ACHN (cell line): ENCODE measurements at places on chromosomes 2 and 18.

DNA sequence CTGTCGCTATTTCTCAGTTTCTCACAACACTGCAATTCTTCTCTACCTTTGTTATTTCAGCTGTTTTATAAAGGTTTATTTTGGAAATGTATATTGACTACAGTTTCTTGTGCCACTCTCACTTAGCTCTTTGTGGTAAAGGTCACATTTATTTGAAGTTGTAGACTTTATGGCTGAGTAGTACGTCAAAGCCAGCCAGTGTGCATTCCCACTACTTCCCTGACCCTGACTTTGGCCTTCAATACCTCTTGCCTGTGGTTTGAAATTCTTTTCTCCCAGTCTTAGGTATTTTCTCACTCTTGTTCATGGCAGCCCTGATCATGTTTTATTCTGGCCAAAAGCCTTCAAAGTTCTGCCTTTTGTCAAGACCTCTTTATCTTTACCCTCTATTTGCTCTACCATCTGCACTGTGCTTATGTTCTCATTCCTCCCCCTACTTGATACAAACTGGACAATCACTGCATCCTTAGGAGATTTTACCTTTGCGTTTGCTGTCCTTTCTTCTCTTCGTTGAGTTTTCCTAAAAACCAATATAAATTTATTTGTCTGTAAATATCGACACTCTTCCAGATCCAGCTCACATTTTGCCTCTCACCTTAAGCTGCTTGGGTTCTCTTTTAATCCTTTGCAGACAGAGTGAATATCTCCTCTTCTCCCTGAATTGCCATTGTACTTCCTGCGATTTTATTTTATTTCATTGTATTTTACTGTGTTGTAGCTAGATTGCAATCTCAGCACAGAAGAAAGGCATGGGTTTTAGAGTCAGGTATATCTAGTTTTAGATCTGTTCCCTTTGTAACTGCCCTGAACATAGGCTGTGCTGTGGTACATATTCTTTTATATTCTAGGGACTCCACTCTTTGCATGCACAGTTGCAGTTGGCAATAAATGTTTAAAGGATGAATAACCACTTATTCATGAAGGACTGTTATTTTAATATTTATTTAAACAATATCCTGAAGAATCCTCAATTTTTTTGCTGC lies 31.2 kb downstream of the GULP1 start:
- no peak for DNase-seq

- DNase-seq: peak; percentile 88
Measured at GRCh38 chr2:235766278-235766677, 272.4 kb downstream of the AGAP1 start.

DNA sequence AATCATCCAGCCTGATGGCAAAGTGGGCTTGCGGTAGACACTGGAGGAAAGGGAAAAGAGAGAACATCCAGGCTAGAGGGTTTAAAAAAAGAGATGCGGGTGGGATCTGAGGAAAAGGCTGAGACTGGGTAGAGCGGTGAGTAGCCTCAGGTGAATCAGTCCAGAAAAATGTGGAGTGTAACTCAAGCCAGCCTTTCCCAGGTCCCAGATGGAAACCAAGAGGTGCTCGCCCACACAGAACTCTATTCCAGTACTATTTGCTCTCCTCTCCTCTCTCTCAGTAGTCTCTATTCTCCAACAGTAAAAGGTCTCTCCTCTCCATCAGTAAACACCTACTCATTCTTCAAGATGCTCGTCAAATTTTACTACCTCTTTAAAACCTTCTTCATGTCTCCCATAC lies 38.3 kb upstream of the NRP2 start:
- no peak for DNase-seq

DNA sequence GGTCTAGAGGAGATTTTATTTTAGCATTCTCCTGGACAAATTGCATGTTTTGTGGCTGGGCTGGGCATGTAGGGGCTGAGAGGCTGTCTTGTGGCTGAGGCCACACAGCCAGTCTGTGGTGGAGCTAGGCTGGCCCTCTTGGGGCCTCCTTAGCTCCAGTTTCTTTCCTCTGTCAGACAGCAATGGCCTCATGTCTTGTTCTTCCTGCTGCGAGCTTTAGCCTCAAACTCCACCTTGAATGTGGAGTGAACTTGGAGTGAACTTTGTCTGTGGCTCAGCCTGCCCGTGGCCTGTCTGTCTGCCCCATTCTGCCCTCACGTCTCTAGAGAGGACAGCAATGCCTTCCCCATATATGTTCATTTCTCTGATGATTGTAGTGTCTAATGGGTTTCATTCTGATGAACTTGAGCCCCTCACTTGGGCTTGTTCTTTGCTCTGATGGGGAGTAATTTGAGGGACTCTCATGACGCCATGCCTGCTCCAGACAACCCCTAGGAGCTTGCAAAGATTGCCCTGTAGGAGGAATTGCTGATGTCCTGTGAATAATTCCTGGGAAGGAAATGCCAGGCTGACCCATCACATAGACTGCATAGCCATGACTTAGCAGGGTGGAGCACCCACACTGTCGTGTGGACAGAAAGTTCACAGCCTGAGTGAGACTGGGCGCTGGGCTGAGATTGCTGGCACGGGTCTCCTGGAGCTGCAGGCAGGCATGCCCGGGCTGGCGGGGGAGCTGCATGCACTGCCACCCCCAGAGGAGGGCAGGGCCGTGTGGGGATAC lies 42.6 kb downstream of the ASAP2 start:
- peak; percentile 26 for DNase-seq

DNA sequence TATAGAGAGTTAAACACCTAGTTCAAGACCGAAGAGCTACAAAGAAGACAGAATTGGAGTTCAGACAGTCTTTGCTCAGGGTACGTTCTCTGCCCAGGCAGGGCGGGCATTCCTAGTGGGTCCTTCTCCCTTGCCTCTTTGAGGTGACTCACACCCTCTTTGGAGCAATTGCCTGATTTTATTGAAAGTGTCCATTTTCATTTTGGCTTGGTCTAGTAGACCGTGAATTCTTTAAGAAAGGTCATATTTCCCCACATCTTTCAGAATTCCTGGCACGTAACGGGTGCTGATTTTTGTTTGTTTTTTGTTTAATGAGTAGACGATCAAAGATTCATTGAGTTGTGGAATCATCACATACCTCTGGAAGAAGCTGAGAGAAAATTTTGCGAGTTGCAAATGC lies 871.5 kb downstream of the RNF144A start:
- DNase-seq: no peak

DNA sequence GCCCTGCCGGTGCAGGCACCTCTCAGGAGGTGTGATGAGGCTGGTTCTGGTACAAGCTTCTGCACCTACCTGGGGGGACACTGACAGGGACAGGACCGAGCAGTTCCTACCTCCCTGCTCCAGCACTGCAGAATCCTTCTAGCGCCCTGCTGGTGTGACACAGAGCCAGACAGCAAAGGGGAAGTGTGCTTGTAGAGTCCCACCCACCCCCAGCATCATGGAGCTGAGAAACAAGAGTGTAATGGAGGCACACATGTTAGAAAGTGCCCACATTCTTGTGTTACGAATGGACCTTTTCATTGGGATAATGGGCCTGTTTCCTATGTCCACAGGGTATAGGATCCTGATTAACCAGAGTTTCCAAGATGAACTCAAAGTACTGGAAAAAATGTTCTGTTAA lies 38.3 kb downstream of the OXER1 start:
- DNase-seq: no peak

DNA sequence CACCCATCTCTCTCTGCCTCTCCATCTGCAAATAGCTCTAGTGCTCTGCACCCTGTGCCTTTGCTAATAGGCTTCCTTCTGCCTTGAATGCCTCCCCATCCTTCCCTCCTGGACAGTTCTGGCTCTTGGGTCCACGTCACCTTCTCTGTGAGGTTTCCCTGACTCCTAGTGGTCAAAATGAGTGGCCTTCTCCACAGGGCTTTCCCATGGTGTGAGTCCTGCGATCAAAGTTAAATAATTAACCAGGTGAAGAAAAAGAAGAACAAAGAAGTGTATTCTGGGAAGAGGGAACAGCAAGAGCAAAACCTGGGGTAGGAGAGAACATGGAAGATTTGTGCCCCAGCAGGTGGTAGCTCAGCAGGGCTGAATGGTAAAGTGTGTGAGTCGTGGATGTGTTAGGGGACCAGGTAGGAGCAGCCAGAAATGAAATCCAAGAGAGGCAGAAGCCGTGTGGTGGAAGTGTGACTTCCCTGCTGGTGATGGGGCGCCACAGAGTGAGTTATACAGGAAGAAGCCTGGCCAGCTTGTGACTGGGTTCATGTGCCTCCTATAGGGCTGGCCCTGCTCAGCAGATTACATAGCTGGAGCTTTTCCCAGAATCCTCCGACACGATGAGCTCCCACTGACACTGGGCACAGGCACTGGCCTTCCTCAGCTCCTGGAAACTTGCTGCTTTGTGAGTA lies 93.8 kb upstream of the LDAH start:
- DNase-seq: peak; percentile 75

GRCh38 chr2:66724241-66724640 lies 289.3 kb downstream of the MEIS1 start:
- DNase-seq: no peak

GRCh38 chr2:18077231-18077630 lies 198.8 kb downstream of the KCNS3 start:
- DNase-seq: no peak

- DNase-seq: no peak
Measured at GRCh38 chr2:45382744-45383143, 228.3 kb downstream of the SRBD1 start.

DNA sequence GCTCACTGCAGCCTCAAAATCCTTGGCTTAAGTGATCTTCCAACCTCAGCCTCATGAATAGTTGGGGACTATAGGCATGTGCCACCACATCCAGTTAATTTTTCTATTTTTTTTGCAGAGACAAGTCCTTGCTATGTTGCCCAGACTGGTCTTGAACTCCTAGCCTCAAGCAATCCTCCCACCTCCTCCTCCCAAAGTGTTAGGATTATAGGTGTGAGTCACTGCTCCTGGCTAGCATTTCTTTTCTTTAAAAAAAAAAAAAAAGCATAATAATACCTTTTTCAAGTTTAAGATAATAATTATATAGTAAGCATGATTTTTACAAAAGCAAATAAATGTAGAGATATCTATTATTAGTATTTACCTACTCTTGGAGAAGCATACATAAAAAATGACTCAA lies 36.1 kb downstream of the PPP4R1 start:
- no peak for DNase-seq

DNA sequence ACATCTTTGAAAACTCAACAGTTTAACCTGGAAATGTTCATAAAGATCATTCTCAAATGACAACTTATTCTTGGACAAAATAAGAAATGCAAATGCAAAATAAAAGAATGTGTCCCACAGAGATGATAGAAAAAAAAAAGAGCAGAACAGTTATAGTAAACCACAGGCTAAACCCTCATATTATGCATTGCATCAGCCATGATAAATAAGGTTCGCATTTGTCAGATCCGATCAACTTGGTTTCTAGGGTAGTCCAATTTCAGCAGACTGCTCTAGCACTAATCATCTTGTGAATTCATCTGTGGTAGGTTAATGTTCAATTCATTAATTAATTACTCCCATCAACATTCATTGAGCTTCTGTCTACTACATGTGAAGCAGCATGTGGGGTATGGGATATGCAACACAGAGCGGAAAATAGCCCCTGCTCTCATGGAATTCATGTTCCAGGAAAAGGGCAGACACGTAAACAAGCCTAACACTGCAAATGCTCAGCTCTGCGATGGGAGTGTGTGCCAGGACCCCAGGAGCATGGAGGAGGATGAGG lies 316.2 kb upstream of the REV1 start:
- DNase-seq: no peak

- DNase-seq: no peak
Measured at GRCh38 chr2:175234650-175235049, 53.1 kb upstream of the ATP5MC3 start.

DNA sequence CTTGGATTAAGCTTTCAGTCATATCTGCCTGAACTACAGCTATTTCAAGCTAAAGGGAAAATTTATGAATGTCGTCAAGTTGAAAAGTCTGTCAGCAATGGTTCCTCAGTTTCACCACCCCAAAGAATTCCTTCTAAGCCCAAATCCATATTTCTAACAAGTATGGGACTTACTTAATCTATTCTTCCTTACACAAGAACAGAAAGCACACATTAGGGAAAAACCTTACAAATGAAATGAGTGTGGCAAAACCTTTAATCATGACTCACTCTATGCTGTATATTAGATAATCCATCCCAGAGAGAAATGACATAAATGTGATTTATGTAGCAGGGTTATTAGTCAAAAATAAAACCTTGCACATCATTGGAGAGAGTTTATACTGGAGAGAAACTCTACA lies 78.9 kb downstream of the RAB31 start:
- no peak for DNase-seq

DNA sequence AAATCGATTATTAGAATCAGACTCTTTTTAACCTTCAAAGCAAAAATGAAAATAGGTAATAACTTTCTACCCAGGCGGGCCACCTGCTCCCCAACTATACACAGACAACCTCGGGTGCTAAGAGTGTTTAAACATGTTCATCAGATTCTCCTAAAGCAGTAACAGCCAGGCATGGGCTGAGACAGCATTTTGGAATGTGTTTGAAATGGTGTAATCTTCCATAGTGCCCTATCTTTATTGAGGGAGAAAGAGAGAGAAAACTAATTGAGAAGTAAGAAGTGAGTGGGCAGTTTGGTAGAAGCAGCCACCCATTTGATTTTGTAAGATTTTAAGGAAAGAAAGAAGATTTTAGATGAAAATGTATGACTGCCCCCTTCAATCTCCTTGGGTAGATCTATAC lies 196.1 kb upstream of the CTAGE1 start:
- no peak for DNase-seq

DNA sequence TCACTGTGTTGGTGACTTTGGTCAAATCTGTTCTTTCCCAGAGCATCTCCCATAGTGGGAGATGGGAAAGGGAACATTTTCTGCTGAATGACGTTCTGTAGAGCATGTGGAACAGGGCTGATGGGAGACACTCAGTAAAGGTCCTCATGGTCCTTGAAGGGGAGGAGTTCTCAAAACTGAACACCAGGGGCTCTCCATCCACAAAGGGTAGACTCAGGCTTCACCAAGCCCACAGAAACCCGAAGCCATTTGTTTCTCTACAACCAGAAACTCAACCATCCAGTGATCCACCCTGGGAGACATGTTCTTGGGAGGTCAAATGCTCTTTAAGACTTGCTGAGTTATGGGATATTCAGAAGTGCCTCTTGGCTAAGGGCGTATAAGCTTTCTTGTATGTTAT lies 131.8 kb downstream of the ACOXL start:
- DNase-seq: no peak

GRCh38 chr2:158835431-158835830 lies 40.3 kb downstream of the DAPL1 start:
- no peak for DNase-seq

DNA sequence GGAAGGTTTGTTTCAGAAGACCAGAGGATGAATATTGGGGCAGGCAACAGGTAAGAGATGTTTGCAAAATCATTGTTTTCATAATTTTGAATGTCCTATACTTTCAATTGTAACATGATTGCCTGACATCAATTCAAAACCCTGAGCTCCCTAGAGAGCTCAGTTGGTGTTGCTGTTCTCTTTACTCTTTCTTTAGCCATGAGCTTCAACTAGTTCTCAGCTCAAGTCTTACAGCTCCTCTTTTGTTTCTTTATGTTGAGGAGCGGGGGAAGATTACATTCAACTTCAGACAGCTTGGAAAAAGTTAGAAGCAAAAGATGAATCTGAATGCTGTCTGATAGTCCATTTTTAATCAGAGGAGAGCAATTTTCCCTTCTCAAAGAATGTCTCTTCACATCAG lies 144.8 kb upstream of the TACR1 start:
- no peak for DNase-seq

GRCh38 chr2:79041032-79041448 lies 15.5 kb downstream of the REG3G start:
- peak; percentile 30 for DNase-seq

GRCh38 chr18:57433482-57433881 lies 1.7 kb upstream of the ONECUT2 start:
- DNase-seq: no peak
